Muscle of leg (tissue), 16 donors: ENCODE measurements at places on chromosomes 4 and X.

DNA sequence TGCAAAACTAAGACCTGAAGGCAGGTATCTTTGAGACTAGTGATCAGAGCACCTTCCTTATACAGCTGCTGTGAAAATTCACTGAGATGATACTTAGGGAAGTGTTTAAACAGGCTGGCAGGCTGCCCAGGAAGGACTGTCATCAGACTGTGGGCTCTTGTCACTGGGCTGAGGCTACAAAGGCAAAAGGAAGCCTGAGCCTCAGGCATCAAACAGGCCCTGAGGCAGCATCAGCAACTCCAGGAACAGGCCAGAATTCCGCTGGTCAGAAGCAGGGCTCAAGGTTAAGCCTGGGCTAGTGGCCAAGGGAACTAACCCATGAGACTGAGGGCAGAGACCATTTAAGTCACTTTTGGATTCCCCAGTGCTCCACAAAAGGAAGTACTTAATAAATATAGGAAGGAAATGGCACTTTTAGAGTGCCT, 12.8 kb downstream of the PJA1 start:
- peak; percentile 45 for DNase-seq

- DNase-seq = no peak
These were observed 1.5 kb upstream of the FAM241A start for GRCh38 chr4:112143781-112144180.

DNA sequence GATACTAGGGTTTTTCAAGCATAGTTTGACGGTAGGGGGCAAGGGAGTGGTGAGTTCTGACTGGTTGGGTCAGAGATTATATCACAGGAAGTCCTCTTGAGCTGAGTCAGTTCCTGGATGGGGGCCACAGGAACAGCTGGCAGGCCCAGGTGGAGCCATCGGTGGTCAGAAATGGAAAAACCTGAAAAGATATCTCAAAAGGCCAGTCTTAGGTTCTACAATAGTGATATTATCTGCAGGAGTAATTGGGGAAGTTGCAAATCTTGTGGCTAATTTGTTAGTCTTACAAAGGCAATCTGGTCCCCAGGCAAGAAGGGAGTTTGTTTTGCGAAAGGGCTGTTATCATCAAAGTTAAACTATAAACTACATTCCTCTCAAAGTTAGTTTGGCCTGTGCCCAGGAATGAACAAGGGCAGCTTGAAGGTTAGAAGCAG, 159.3 kb downstream of the PTCHD1 start:
- no peak for DNase-seq

DNA sequence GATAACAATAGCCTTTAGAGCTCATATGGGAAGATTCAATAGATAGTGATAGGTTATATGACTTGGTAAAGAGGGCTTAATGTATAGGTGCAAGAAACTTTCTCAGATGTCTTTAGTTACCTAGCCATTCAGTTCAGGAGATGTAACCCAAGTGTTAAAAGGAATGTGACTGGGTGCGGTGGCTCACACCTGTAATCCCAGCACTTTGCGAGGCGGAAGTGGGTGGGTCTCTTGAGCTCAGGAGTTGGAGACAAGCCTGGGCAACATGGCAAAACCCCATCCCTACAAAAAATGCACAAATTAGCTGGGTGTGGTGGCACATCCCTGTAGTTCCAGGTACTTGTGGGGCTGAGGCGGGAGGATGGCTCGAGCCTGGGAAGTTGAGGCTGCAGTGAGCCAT, 7.9 kb downstream of the TET2 start:
- DNase-seq = no peak

DNA sequence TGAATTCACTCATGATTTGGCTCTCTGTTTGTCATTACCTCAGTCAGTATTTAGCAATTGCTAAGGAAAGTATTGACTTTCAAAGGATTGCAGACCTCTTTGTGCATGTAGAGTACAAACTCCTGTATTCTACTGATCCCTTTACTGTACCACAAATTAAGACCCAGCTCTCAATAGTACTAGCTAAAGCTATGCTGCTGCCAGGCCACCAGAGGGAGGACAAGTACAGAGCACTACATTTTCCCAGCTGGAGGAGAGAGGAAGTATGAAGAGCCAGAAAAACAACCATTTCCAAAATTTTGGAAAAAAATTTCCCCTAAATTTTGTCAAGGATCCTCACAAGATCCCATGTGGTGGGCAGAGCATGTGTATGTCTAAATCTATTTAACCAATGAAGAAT, 175.0 kb upstream of the MTMR8 start:
- DNase-seq = no peak

GRCh38 chr4:26076896-26077295, 162.9 kb downstream of the SMIM20 start:
- no peak for DNase-seq

- DNase-seq = no peak
These were observed 89.2 kb upstream of the EFHC2 start for GRCh38 chrX:44432641-44433040.

DNA sequence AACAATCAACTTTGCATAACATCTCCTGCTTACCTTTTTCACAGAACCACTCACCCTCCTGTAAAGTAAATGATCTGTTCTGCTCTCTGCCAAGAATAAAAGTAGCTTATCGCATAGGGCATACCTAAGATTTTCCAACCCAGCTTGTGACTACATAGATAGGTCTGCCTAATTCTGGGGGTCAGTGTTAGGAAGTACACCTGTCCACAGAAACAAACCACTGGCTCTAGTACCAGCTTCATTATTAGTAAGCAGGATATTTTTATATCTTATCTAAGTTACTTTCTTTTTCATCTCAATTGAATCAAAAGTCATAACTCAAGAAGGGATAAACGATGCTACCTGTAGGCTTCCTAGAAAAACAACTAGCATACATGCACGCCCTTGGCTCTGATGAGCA, 23.8 kb downstream of the CXCL1 start:
- DNase-seq = no peak

DNA sequence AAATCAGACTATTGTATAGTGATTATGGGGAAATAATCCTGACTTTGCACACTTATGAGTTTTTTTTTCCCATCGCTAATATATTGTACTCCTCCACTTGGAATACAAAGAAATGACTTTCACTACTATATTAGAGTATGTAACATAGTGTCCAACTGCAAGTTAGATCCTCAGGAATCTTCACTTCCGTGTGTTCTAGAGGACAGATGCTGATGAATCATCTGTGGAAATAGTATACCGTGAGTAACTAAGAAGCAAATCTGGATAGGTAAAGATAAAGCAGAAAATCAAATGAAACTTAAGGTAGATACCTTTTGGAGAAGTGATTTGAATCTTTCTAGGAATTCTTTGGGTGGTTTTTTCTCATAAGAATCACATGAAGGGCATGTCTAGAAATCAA, 8.3 kb downstream of the IL21 start:
- no peak for DNase-seq

- DNase-seq = peak; percentile 85
These were observed 141.3 kb downstream of the CPE start for GRCh38 chr4:165520086-165520485.

- no peak for DNase-seq
These were observed 101.1 kb downstream of the TSPAN5 start for GRCh38 chr4:98557194-98557892.

DNA sequence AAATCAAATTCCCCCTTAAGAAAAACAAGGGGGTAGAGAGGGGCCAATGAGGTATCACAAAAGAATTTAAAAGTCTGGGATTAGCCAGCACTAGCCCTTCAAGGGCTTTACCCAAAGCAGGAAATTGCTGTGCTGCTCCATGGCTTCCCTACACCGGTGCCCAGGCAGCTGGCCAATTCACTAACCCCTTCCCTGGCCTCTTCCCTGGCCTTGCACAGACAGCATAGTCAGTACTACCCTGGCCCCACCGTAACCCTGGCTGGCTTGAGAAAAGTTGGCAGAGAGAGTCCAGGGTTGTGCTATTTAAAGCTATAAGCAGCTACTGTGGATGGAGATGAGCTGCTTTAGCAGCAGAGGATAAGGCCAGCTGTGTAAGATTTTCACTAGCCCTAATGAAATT, 43.1 kb downstream of the ADAMTS3 start:
- peak; percentile 90 for DNase-seq

DNA sequence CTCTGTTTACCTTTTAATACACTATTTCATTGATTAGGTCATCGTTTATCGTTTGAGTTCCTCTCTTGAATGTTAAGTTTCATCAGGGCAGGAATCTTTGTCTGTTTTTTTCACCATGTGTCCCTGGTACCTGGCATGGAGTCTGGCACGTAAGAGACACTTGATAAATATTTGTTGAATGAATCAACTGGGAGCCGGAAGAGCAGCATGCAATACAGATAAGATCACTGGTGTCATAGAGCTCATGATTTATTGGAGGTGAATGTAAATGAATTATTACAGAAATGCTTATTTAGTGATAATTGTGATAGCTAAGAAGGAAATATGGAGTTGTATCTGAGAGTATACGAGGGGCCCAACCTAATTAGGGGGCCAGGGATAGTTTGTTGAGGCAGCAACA, 62.8 kb downstream of the UCHL1 start:
- no peak for DNase-seq

GRCh38 chrX:6228720-6229119, at the start of gene NLGN4X:
Gene NLGN4X, minus strand, starts transcription at chrX:6228867. Its CDS starts 77,401 bp downstream, at chrX:6151466.
- peak; percentile 48 for DNase-seq

- DNase-seq = no peak
These were observed 20.4 kb upstream of the UBA6 start for GRCh38 chr4:67721315-67721769.

DNA sequence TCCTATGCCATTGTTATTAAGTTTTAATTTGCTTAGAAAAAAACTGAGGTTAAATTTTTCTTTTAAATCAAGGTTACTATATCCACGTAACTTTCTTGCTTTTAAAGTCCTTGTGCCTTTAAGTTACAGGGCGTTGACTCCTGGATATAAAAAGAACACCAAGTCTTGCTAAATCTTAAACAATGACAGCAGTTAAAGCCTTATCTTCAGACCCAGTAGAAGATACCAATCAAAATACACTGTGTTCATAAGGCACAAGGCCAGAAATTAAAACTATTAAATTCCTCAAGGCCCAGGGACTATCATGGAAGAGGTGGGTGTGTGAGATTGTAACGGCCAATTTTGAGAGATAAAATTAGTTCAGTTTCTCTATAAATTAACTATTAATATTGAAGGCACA, 60.4 kb downstream of the PAGE2 start:
- DNase-seq = no peak

DNA sequence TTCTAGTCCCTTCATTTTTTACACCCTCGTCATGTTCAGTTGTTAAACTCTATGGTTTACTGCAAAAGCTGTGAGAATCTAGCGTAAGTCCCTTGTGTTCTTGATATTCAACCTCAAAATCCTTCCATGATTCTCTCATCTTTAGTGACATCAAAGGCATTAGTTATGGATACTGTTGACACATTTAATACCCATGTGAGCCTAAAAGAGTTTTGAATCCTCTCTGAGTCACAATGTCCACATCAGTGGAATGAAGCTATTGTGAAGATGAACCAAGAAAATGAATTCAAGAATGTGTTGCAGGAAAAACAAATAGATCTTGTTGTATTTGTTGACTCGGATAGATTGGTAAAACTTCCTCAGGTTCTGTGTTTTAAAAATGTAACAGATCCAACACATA, 394.7 kb upstream of the ATOH1 start:
- no peak for DNase-seq

DNA sequence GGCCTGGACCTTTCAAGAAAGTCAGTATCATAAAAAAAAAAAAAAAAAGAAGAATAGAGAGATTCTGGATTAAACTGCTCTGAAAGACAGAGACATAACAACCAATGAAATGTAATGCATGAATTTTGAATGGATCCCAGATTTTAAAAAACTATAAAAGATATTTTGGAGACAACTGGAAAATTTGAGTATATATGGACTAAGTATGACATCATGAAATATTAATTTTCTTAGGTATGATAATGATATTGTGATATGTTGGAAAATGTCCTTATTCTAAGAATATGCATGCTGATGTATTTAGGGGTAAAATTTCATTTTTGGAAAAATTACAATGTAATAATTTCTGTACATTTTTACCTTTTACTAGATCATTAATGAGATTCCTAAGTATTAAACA, 52.6 kb downstream of the TBC1D19 start:
- no peak for DNase-seq

- no peak for DNase-seq
These were observed 1285.8 kb downstream of the TECRL start for GRCh38 chr4:63123441-63123840.

DNA sequence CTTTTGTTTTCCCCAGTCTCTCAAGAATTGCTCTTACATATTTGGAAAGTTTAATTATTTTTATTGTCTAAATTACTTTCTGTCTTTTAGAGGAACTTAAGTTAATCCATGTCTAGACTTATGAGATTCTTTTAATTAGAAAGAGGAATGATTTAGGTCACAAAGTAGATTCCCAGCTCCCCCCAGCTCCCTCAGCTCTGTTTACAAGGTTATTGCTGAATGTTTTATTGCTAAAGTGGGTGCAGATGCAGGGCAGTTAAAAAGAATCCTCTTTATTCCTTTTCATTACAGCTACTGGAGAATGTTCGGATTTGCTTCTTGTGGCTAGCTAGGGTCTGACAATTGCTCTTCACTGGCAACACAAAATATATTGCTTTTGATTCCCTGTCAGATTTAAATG, 33.7 kb upstream of the CCKAR start:
- no peak for DNase-seq

DNA sequence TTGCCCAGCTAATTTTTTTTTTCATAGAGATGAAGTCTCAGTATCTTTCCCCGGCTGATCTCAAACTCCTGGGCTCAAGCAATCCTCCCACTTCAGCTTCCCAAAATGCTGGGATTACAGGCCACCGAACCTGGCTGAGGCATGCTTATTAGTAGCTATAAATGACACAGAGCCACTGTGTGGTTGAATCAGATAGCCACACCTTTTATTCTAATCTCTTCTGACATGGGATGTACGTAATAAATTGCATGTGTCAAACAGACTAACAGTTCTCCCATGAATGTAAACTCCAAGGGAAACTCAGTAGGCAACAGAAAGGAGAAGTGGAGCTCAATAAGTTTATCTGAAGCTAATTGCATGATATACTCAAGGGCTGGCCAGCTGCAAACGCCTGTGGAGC, 139.8 kb upstream of the VCX3A start:
- DNase-seq = no peak

DNA sequence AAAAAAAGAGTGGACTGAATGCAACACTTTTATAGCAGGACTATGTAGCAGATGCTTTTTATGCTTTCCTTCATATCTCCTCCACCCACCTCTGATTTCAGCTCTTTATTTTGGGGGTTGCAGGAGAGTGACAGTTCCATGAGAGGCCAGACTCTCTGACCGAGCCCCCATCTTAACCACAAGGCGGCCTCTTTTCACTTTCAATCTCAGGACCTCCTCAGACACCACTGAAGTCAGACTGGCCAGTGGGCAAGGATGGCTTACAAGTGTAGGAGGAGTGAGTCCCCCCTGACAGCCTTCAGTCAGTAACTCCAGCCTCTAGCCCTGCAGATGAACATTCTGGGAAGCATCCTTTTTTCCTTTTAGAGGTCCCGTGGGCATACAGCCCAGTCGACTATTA, 140.8 kb downstream of the FRAS1 start:
- DNase-seq = no peak

- DNase-seq = no peak
These were observed 87.6 kb downstream of the SEL1L3 start for GRCh38 chr4:25775166-25775565.

DNA sequence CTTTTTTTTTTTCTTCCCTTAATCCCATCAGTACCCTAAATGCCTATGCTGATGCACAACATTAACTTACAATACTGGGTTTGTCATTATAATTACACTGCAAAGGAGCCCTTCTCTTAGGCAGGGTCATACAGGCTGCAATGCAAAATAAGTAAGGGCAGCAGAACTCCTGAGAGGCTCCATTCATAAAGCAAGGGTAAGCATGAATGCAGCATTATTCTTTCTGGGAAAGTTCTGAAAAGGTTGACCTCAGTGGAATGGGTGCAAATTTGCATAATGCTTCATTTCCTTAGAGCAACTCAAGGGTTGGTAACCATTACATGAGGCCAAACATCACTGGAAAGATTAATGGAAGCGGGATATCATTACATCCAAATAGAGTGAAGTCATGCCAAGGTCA, 789.2 kb downstream of the KLHL13 start:
- no peak for DNase-seq
